ENCODE measurements at places on chromosomes 16 and 17.

- no peak for DNase-seq
Observed at GRCh38 chr17:7465597-7466275, 13.7 kb downstream of the ZBTB4 start.

GRCh38 chr16:29766571-29766970 is 11.5 kb upstream of the ZG16 start:
- no peak for DNase-seq

DNA sequence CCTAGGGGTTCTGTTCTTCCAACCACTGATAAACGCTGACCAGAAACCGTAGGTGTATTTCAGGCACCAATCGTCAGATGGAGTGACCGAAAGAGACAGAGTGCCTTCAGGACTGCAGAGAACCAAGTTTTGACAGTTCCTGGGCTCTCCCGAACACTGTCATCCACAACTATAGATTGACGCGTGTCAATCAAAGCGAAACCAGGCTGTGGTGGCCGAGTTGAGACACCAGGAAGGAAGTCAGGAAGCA is 11.9 kb upstream of the AURKB start:
- no peak for DNase-seq

GRCh38 chr16:23141033-23141432 is 8.2 kb downstream of the USP31 start:
- DNase-seq = no peak

DNA sequence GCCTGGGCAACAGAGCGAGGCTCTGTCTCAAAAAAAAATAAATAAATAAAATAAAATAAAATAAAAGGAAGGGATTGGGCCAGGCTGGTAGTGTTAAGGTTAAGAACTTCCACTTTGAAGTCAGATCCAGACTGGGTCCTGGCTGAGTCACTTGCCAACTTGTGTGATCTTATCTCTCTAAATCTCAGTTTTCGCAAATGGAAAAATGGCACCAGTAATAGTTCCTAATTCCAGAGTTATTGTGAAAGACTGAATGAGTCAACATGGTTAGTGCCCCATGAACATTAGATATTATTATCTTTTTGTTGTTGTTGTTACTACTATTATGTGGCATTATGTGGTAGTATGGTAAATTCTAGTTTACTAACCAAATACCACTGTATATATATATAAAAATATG is 188.0 kb upstream of the AXIN2 start:
- DNase-seq = no peak

- no peak for DNase-seq
Observed at GRCh38 chr16:86227801-86228200, 282.5 kb upstream of the FOXF1 start.

- no peak for DNase-seq
Observed at GRCh38 chr16:56038564-56039098, 152.7 kb upstream of the GNAO1 start.

DNA sequence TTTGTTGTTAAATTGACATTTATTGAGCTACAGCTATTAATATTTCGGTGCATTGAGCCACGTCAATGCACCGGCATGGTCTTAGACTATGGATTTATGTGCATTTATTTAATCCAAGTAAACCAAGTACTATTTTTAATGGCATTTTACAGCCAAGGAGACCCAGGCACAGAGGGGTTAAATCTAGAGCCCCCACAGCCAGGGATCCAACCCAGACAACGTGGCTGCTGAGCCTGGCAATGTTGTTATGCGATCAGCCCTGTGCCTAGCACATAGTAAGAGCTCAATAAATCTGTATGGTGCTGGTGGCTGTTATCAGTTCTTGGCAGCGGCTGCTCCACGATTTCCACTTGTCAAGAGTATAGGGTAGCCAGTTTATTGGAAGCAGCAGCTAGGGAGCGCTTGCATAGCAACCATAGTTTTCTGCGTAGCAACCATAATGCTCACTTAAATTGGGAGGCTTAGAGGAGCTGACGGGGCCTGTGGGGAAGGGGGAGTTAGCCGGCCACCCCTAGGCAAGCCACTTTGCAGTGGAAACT is 541 bp upstream of the RBBP6 start:
- DNase-seq = peak; percentile 87

- DNase-seq = no peak
Observed at GRCh38 chr17:39632153-39632941, 4.6 kb upstream of the STARD3 start.

GRCh38 chr16:49353680-49354079 is 19.9 kb upstream of the C16orf78 start:
- DNase-seq = no peak

DNA sequence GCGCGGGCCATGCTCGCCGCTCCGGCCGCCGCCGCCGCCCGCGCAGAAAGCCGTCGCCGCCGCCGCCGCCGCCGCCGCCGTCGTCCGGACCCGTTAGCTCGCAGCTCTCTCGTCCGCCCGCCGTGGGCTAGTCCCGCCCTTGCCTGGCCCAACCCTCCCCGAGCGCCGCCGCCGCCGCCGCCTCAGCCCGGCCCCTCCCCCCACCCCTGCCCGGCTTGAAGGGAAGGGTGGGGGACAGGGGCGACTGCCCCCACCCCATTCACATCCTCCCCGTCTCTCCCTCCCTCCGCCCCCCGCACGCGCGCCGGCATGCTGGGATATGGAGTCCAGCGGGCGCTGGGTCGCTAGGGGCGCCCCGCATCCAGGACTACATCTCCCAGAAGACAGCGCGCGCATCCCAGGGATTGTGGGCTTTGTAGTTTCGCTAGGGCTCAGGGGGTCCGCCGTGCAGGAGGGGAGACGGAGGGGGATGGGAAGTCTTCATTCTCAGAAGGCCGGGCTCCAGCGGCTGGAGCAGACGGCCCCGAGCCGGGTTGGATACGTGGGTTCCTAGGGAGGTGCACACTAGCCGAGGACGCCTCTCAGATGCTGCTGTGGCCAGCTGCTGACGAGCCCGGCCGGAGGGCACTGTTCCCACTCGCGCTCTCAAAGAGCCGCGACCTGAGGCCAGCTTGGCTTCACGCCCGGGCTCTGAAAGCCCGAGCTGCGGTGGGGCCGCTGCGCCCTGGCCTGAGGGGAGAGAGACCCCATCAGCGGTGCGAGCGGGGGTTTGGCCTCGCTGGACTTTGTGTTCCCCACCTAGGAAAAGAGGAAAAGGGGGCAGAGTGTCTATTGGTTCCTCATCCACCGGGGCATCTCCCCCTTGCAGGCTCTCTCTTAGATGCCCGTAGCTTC is at the start of gene ST3GAL2:
TSS of gene ST3GAL2 (minus strand) at position 132 of the 894 bp plus-strand sequence. CDS start 40,570 bp downstream, outside the sequence.
- DNase-seq = peak; percentile 89

DNA sequence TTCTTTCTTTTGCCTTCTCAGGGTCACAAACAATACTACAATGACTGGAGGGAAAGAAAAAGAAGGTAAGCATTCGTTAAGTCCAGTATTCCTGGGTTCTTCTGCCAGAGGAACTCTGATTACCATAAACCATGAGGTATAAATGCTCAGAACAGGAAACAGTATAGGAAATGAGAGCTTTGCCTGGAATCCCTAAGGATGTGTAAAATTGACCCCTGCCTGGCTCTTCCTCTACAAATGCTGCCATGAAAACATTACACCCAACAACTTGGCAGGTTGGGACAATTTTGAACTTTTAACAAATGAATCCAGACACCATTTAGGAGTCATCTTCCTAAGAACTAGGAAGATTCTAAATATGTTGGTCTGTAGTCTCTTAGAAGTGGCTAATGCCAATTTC is 173.8 kb downstream of the CDH11 start:
- DNase-seq = no peak

DNA sequence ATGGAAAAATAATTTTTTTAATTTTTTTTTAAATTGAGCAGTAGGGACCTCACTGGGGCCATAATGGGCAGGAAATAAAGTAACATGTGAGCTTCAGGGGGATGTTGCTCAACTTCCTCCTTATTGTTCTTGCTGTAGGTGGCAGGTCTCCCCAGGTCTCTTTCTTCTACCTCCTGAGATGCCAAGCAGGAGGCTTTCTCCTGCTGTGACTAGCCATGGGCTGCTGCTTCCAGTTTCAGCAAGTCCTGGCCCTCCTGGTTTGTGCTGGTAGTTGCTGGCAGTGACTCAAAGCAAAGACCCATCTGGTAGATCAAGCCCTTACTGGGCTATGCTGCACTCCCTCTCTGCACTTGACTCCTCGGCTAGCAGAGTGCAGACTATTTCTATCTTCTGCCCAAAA is 2.3 kb downstream of the DPEP2NB start:
- no peak for DNase-seq

DNA sequence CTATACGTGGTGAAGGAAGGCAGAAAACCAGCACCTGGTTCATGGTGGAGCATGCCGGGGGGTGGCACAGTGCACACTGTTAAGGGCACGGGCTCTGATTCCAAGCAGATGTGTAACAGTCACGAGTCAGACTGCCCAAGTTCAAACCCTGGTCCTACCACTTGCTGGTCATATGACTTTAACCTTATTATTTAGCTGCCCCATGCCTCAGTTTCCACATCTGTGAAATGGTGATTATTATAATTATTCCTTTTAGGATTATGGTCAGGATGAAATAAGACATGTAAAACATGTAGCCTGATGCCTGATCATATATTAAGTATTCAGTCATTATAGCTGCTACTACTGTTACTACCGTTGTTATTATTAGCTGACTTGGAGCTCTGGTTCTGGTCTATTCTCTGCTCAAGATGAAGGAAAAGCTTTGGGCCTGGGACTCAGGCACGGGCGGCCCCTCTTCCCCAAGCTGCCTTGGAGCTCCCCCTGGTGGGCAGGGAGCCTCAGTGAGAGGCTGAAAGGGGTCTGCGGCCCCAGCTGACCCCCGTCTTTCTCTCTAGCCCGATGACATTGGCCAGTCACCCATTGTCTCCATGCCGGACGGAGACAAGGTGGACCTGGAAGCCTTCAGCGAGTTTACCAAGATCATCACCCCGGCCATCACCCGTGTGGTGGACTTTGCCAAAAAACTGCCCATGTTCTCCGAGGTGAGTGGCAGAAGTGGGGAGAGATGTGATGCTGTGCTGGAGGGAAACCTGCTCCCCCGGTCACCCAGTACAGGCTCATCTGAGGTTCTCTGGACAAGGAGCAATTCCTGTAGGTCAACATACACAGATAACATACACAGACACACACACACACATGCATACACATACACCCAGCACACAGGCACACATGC is 14.0 kb downstream of the NR1D1 start:
- DNase-seq = peak; percentile 55

GRCh38 chr17:13365331-13365730 is 236.4 kb downstream of the HS3ST3A1 start:
- no peak for DNase-seq

DNA sequence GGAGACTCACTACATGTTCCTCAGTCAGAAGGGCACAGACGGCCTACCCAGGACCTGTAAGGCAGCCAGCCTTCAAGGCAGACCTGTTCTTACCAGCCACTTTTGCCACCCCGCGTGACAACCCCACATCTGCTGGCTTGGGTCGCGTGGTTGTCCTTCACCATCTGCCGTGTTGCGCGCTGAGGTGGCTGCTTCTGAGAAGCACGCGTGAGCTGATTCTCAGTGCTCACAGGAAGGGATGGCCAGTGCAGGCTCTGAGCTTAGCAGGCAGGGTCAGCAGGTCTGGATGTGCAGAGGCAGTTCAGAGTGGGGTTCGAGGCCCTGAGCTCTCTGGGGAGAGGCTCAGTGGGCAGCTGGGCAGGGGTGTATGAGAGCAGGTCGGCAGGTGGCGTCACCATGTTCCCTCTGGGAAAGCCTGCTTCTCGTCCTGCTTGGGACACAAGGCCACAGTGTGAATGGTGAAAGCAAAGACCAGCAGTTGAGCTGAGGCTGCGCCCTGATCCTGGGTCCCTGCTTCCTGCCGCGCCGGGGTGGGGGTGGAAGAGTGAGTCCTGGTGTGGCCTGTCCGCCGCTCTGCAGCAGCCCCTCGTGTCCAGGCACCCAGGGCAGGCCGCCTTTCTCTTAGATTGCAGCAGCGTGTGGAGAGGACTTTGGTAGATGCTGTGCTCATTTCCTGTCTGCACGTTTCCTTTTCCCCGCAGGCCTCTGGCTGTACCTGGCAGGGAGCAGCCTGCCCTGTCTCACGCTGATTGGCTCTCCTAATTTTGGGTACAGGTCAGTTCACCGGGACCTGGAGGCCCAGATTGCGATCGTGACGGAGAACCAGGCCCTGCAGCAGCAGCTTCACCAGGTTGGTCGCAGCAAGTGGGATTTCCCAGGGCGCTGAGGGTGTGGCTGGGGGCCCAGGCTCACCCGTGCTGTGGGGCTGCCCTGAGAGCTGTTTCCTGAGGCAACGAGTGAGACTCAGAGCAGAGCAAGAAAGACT is 36.0 kb downstream of the PGS1 start:
- no peak for DNase-seq

DNA sequence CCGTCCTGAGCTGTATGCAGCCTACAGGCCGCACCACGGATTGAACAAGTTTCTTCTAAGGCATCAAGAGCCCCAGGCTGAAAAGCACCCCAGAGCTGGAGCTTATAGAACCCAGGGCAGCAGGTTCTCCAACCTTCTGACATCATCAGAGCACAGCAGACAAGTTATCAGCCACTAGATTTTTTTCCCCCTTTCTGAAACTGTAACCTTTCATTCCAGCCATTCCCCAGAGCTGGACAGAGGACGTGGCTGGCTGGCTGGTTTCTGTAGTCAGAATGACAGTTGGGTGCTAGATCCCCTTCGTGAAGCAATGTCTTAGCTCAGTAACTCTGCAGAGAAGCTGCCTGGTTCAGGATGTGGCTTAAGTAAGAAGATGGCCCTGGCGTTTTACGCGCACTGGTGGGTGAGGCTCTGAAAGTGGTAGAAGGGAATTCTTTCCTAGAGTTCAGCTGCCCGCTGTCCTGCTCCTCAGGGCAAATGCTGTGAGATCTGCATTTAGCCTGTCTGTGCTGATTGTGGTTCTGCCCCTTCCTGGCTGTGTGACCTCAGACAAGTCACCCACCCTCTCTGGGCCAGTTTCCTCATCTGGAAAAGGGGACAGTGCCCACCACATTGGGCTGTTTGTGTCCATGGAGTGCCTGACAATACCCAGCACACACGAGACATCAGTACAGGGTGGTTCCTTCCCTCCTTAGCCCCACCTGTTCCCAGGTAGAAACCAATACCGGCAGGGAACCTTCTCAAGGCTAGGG is 9.1 kb downstream of the DEXI start:
- DNase-seq = no peak

- no peak for DNase-seq
Observed at GRCh38 chr17:72359274-72359673, 238.5 kb downstream of the SOX9 start.

GRCh38 chr16:82016263-82016662 is 5.0 kb upstream of the SDR42E1 start:
- DNase-seq = no peak

DNA sequence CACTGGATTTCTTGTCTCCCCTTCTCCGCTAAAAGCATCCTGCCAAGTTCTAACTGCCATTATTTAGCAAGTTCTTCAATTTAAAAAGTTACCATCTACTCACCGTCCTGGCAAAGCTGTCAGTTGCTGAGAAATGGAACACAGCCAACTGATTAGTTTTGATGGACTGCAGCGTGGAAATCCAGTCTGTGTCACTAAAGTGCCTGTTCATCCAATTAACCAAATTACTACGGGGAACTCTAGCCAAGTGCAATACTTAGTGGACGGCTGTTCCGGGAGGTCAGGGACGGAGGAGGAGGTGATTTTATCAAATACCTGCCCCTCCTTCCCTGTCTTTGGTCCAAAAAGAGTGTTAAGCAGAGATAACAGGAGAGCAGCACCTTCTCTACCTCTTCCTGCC is 260.7 kb downstream of the MAF start:
- no peak for DNase-seq

- no peak for DNase-seq
Observed at GRCh38 chr16:27210174-27210573, 6.8 kb downstream of the KDM8 start.

Data from NCI-H2081 (cell line).